ENCODE measurements at places on chromosomes 11 and 22.

GRCh38 chr11:63683133-63683991 is 2.1 kb downstream of the RTN3 start:
- DNase-seq: peak; percentile 67

DNA sequence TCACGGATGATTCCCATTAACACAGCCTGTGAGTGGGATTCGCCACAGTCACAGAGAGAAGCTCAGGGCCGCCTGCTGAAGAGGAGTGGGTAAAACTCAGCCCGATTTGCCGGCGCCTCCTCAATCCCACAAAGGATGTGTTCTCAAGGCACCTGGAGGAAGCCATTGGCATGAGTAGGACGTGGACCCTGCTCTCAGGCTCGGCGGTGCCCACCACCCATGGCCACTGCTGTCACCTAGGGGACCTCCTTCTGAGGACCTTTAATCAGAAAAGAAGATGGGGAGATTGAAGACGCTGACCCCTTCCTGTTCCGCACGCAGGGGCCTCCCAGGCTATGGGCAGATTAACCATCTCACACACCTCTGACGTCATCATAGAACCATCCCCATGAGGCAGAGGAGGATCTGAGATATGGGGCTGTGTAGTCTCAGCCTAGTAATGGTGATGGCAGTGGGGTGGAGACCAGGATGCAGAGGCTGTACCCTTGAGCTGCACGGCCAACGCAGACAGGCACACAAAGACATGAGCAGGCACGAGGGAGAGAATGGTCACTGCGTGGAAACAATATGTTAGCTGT is 571.8 kb downstream of the BRD1 start:
- no peak for DNase-seq

- DNase-seq: no peak
These were observed 881.8 kb downstream of the BRD1 start for GRCh38 chr22:48945621-48946458.

GRCh38 chr11:122199661-122200060 is 83.6 kb upstream of the BLID start:
- DNase-seq: no peak

- DNase-seq: peak; percentile 30
These were observed 14.6 kb downstream of the APOA4 start for GRCh38 chr11:116808262-116809175.

DNA sequence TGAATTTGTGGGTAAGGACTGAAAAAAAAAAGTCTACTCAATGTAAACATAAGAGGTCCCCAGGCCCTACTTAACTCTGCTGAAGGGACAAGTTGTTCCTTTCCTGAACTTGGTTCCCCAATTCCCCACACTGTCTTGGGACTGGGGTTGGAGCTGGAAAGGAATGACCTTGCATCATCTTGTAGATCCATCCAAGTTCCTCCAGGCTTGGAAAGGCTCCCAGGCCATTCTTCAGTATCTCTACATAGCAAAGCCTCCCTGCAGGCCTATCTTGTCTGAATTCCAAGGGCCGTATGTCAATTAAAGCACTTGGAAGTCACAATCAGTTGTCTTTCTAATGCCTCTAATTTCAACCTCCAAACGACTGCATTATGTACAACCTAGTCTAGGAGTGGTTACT is 361.2 kb downstream of the TMEM135 start:
- peak; percentile 61 for DNase-seq

- DNase-seq: no peak
These were observed 329.1 kb downstream of the TMEM135 start for GRCh38 chr11:87366763-87367405.

GRCh38 chr11:123233975-123234334 is 38.9 kb upstream of the CLMP start:
- DNase-seq: no peak

- no peak for DNase-seq
These were observed 59.8 kb downstream of the TIMP3 start for GRCh38 chr22:32861330-32861729.
